AG20443 (cell line): ENCODE measurements at places on chromosomes 1 and 21.

- DNase-seq: no peak
These were observed 35.5 kb upstream of the ATP6V1G3 start for GRCh38 chr1:198575798-198576641.

DNA sequence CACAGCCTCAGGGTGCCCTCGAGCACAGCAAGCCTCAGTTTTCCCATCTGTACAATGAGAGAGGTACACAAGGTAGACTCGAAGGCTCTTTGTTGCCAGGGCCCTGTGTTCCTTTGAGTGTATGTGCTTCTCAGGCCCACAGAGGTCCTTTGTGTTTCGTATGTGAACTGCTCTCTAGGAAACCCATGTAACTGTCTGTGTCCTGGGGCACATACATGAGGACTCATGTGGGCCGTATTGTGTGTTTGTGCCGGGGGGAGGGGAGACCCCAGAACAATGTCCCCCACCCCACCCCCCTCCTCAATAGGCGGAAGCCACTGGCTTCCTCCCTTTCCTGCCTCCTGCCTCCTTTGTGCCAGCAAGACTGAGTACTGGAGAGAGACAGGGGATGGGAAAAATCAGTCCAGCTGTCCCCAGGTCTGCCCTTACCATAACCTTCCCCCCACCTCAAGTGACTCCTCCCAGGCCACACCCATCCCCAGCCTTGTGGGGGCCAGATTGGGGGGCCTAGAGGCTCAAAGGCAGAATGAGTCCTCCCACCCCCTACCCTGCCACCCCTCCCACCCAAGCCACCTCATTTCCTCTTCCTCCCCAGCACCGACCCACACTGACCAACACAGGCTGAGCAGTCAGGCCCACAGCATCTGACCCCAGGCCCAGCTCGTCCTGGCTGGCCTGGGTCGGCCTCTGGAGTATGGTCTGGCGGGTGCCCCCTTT lies at the start of gene TIE1:
TSS of gene TIE1 (plus strand) at position 605 of the 717 bp plus-strand sequence. CDS start at position 695, 90 bp downstream.
- no peak for DNase-seq

DNA sequence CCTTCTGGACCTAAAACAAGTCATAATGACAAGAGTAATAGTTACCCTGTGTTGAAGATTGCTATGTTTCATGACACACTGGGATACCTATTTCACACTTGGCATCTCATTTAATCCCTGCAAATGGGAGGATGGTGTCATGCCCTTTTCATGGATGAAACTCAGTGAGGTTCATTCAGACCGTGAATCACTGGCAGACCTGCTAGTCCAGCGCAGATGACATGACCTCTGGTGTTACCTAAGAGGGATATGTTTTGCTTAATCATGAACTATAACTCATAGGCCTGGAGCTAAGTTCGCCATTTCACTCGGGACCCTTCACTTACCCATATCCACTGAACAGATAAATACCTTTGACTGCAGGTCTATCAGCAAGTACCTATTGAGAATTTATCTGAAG lies 286.6 kb upstream of the FMN2 start:
- no peak for DNase-seq

- no peak for DNase-seq
These were observed 33.1 kb downstream of the PGBD5 start for GRCh38 chr1:230392920-230393521.

DNA sequence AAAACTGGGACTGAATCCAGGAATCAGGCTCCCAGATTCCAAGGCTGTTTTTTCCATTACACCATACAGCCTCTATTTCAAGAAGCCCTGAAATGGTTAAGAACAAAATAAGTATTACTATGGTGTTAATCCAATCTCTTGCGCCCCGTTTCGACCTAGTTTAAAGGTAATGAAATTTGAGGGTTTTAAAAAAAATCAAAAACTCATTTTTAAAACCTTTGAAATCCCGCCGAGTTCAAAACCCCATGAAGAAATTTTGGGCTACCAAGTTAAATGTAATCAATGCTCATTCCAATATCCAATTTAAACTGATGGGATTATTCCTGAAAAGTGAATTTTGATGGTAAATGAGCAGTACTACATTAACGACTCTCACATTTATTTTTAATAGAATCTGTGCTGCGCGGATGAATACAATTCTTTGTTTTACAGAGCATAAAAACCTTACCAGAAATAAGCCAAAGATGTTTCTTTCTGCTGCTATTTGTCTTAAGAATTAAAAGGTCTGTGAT lies 767 bp upstream of the EGLN1 start:
- DNase-seq: no peak

DNA sequence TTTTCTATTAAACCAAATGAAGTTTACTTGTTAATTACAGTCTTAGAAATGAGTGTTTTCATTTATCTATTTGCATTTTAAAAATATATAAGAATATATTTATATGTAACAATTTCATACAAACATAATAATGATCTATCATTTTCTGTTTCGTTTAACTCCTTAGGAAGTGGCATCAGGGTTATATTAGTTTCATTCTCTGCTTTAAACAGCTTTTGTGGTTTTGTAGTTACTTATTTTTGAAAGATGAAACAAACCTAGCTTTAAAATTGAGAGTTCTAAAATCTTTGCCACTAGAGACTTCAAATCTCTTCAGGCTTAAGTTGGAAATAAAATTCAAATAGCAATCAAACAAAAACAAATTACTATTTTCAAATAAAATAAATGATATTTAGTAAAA lies 2110.6 kb downstream of the MRPL39 start:
- no peak for DNase-seq

DNA sequence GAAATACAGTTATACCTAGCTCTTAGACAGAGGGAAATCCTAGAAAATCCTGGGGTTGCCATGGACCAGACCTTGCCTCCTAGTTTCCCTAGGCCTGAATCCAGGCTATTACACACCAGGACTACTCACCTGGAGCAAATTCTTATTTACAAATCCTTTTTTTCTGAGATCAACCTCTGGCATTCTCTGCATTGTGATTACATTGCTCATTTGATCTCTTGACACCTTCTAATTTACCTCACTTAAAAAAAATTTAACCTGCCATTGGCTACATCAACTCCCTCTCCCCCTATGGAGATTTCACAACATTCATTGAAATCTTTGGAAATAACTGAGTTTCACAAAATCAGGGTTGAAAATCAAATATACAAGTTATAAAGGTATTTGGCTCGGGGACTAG lies 2.9 kb upstream of the C1orf105 start:
- no peak for DNase-seq

- peak; percentile 45 for DNase-seq
These were observed 98.7 kb upstream of the RGS1 start for GRCh38 chr1:192476802-192477298.

- DNase-seq: no peak
These were observed 25.0 kb downstream of the DLGAP3 start for GRCh38 chr1:34904236-34905097.

DNA sequence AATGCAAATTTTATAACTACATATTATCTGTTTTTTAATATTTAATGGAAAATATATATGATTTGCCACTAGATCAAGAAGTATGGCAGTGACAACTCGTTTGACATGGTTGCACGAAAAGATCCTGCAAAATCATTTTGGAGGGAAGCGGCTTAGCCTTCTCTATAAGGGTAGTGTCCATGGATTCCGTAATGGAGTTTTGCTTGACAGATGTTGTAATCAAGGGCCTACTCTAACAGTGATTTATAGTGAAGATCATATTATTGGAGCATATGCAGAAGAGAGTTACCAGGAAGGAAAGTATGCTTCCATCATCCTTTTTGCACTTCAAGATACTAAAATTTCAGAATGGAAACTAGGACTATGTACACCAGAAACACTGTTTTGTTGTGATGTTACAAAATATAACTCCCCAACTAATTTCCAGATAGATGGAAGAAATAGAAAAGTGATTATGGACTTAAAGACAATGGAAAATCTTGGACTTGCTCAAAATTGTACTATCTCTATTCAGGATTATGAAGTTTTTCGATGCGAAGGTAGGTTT lies 556 bp downstream of the IFI44 start:
- peak; percentile 8 for DNase-seq

GRCh38 chr21:45123440-45123839 lies 49.1 kb downstream of the ADARB1 start:
- no peak for DNase-seq

DNA sequence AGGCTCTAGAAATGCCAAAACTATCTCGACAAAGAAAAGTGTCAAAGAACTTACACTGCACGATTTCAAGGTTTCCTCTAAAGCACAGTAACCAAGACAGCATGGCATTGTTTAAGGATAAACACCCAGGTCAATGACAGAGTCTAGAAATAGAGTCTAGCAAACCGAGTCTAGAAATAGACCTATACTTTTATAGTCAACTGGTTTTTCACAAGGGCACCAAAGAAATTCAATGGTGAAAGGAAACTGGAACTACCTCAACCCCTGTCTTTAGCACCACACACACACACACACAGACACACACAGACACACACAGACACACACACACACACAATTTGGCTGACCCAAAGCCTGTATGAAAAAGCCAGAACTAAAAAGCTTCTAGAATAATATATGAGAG lies 67.1 kb upstream of the PGBD5 start:
- no peak for DNase-seq

DNA sequence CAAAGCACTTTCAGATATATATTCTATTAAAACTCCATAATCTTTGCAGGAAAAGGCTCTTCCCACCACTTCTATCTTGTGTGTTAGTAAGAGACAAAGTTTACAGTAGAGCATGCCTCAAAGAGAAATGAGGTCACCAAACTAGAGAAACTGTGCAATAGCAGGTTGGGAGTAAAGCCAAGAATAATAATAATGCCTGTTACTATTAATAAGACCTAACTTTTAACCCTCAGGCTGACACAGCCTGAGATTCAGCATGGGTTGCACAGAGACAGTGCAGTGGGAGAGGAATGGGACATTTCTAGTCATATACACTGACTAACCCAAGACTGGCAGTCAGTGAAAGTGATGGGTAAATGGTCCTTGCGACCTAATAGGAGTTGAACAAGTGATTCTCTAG lies 320.2 kb upstream of the NFIA start:
- DNase-seq: no peak

DNA sequence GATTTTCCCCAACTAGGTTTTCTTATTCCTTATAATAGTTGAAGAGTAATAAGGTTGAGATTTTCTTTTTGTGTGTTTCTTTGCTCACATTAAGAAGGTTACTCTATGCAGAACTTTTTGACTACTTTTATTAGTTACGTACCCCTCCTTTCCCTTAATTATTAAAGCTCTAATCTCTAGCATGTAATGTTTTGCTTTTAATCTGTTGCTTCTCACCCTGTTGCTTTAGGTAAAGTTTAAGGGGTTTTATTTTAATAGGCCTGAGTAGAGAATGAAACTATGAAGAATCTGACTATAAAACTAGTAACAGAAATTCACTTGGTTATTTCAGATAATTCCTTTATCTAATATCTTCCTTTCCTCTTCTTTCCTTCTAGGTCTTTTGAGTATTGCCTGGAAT lies 53.4 kb downstream of the POU2F1 start:
- no peak for DNase-seq

DNA sequence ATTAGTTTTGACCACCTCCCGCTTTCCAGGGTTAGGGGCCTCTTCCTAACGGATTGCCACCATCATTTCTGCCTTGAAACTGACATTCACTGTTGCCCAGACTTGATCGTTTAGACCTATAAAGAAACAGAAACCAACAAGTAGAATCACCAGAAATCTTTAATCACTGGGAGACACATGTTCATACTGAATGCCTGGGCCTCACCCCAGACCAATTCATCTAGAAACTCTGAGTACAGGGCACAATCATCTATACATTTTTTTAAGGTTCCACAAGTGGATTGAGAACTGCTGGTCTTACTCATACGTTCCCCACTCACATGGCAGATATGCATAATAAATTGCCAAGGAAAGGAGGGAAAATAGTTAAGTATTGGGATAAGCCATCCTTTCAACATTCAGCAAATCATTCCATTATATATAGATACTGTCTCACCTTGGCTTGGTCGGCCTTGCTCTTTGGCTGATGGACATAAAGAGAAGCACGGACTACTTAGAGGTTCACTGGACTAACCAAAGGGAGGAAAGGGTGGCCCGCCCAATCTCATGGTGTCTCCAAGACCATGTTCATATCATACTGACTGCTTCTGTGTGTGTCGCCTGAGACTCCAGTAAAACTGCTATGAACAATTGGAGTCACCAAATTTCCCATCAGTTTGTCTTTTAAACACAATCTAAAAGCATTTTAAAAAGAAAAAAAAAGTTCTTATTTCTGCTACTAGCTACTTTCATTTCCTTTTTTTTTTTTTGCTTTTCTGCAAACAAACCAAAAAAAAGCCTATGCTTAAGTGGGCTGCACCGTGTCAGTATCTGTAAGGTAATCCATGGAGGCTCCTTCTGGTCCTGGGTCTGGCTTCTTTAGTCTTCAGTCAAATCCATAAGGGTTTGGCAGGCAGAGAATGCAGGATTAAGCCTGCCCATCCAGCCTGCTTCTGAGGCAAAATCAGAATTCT lies 9.4 kb upstream of the TARBP1 start:
- DNase-seq: no peak

DNA sequence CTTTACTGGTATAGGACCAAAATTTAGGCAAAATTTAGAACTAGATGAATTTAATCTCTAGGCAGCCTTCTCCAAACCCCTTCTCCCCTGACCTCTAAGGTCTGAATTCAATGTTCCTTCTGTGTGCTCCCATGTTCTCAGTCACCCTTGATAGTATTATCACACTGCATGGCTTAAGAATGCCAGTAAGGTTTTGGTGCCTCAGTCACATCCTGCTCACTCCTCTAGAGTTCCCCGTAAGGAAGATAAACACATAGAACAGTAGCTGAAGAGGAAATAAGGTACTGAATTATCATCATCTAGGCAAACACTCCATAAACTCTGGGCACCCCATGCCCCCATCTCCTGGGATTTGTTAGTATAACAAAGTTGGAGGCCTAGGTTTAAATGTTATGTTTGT lies 18.2 kb downstream of the PRRX1 start:
- no peak for DNase-seq

DNA sequence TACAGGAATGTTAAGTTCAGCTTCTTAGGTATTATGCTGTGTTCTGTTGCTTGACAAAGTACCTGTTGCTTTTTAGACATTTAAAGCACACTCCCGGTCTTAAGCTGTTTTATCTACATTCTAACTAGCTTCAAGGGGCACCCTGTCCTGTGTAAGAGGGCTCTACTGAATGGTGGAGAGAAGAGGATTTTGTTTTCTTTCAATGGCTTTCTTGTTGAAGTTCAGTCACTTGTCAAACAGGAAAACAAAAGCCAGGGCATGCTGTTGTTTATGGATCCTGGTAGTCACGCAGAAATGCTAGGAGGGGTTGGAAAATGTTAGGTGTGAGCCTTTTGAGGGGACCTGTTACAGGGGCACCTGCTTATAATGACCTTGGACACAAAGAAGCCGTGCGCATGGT lies 30.7 kb downstream of the PGM1 start:
- DNase-seq: no peak
